ENCODE measurements at places on chromosomes 5 and 9.

DNA sequence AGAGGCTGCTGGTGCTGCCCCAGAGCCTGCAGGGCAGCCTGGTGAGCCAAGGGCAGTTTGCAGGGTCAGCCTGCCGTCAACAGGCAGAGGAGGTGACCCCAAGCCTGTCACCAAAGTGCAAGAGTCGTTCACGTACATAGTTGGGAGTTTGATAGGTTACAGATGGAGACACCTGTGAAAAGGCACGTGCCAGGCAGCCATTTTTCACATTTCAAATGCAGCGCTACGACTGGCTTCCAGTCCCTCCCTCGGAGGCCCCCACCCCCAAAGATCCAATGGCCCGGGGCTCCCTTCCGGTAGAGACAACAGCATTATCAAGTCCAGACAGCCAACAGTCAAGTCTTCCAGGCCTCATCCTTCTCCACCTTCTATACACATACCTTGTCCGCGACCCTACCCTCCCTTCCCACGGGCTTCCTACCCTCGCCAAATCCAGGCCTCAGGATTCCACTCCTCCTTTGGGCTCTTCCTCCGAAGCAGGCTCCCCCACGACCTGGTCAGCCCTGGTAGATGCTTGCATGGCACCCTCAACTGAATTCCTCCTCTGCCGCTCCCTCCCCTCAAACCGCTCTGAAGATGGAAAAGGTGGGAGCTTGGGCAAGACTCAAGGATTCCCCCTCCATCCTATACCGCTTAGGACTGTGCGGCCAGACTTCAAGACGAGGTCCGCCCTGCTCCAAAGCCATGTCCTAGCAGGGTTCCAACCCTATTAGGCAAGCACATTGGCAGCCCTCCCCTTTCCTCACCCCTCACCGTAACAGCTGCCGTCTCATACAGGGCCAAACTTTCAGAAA lies 13.2 kb downstream of the HNRNPH1 start:
- no peak for DNase-seq

GRCh38 chr5:87156631-87157030 lies 111.1 kb upstream of the RASA1 start:
- no peak for DNase-seq

DNA sequence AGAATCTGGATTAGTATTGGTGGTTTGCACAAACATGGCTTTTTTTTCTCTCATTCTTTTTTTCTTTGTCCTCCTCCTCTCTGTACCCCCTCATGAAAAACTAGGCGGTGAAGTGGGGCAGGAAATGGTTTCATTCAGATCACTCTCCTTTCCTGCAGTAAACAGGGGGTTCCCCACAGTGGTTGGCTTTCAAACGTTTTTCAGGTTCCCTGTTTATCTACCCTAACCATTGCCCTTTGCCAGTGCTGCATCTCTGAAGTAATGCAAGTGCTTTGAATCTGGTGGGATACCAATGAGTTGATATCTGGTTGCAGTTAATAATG lies 29.8 kb downstream of the NR4A3 start:
- DNase-seq: no peak

DNA sequence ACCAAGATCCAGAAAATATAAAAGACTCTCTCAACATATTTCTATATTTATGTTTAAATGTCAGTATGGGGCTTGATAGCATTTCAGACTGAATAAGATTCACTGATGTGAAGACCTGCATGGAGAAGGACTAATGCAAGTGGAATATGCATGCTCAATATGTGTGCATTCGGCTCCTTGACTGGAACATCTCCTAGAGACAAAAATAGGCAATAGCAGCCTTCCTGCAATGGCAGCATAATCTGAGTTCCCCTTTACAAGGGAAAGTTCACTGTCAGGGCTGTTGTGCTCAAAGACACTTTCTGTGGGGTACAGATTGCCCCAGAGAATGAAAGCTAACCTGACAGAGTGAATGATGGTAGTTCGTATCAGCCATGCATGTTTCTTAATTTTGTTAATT lies 42.4 kb downstream of the STARD4 start:
- no peak for DNase-seq

DNA sequence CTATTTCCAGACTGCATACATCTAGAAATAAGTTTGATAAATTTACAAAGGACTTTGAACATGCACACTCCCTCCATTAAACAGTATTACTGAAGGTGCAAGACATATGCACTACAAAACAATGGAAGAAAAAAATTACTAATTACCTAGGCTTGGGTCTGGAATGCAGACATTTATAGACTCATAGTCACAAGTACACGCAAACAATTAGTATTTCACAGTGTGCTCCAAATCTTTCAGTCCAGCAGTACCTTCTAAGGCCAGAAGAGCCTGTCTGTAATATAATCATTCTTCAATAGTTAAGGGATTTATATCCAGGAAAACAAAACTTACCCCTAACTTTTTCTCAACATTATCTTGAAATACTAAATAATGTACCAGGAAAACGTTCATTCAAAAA lies 11.2 kb downstream of the RICTOR start:
- DNase-seq: no peak

- no peak for DNase-seq
Measured at GRCh38 chr5:53359916-53360517, 120.4 kb upstream of the FST start.
